ENCODE measurements at places on chromosomes 12 and 14. TPM values are rescaled to one million over a fixed set of nuclear protein-coding genes. Genes with fewer than 3 reads are reported as not detected.

DNA sequence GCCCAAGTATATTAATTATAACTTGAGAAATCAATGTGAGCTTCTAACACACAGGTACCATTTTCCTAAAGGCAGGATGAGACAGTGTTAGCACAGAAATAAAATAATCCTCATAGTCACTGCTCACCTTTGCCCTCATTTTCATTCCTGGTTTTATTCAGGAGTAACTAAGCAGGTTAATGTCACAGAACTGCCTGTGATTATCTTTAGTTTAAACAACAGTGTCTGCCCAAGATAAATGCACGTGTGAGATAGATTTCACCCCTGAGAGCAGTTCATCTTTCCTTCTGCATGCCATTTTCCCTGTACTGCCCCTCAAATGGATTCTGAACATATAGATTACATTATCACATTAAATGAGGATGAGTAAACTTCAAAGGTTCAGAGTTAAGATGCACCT, 250.7 kb downstream of the RMST start:
- H3K36me3 ChIP-seq, result no peaks in the 10 kb centered on the region
- no peak overlapping the region for H3K27ac ChIP-seq
- DNase-seq, result no peak
- no peaks in the 10 kb centered on the region for H3K27me3 ChIP-seq

GRCh38 chr12:47216150-47216677, 136.5 kb upstream of the AMIGO2 start:
- no peak for DNase-seq
- H3K27me3 ChIP-seq, result no peaks in the 10 kb centered on the region
- no peak overlapping the region for H3K4me3 ChIP-seq
- H3K27ac ChIP-seq, result no peak overlapping the region
- H3K36me3 ChIP-seq, result no peaks in the 10 kb centered on the region
- no peaks in the 10 kb centered on the region for H3K4me1 ChIP-seq

Gene ZBTB42
- total RNA-seq, result 1.1 TPM

- no peak overlapping the region for H3K27ac ChIP-seq
- no peaks in the 10 kb centered on the region for H3K27me3 ChIP-seq
- no peak overlapping the region for H3K4me3 ChIP-seq
- no peak for DNase-seq
- no peaks in the 10 kb centered on the region for H3K4me1 ChIP-seq
Observed at GRCh38 chr14:97387252-97387874, 590.2 kb downstream of the VRK1 start.

DNA sequence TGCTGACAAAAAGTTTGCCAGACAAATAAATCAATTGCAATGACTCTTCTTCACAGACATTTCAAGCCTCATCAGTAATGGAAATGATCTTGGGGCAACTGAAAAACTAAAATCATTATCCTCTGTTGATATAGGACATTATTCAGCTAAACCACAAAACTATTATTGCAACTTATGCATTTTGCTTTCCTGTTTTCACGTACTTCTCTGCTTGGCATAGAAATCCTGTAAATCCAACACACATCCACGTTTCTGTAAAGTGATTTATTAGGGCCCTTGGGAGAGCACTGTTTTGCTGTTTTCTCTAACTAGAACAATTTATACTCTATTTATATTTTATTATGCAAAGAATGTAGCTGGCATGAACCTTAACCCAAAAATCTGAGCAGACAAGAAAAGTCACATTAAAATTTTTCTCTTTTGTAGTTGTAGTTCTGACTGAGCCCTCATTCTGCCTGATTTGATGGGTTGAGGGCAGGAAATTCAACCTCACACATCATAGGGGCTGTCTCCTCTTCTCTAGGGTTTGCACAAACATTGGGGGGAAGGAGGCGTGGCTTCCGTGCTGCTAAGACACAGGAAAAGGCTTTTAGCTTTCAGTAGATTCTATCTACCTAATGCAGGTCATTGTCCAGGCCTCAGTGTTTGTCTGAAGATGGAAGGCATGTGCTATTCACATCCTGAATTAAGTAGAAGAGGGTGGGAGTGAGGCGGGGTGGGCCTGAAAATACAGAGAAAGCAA, 11.5 kb upstream of the NUP107 start:
- no peak overlapping the region for H3K4me3 ChIP-seq
- H3K27ac ChIP-seq, result no peak overlapping the region
- DNase-seq, result no peak
- H3K27me3 ChIP-seq, result no peaks in the 10 kb centered on the region
- no peaks in the 10 kb centered on the region for H3K36me3 ChIP-seq

- H3K4me3 ChIP-seq, result no peak overlapping the region
- no peaks in the 10 kb centered on the region for H3K4me1 ChIP-seq
- H3K27ac ChIP-seq, result no peak overlapping the region
- no peak for DNase-seq
Observed at GRCh38 chr12:104443008-104443407, 13.7 kb upstream of the CHST11 start.

DNA sequence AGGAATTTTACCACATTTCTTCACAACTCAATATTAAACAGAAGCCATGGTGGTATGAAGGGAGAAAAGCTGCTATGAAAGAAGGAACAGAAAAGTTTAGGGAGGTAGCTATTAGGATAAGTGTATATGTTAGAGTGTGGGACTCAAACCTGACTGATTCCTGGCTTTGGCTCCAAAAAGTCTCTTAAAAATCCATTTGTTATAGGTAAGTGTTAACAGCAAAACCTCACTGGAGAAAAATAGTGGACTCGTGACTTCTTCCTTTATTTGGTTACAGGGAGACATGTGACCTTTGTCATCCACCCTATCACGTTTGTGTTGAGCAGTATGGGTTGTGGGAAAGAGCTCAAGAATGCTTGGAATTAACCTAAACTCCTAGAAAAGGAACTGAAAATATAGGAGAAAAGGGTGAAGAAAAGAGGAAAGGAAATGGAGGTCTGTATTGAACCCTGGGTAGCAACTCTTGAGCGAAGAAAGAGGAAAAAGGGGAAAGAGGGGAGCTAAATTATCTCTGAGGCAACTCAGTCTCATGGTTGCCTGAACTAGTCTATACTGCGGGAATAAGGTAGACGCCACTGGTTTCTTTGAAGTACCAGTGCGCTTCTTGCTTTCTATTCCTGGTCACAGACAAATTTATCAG, 3.6 kb upstream of the EID3 start:
- no peaks in the 10 kb centered on the region for H3K27me3 ChIP-seq
- H3K27ac ChIP-seq, result no peak overlapping the region
- peaks cover 26% of the 10 kb centered on the region for H3K4me1 ChIP-seq
- H3K4me3 ChIP-seq, result no peak overlapping the region
- H3K36me3 ChIP-seq, result peaks cover 42% of the 10 kb centered on the region
- DNase-seq, result no peak

- peaks cover 10% of the 10 kb centered on the region for H3K4me1 ChIP-seq
- H3K4me3 ChIP-seq, result no peak overlapping the region
- peaks cover 20% of the 10 kb centered on the region for H3K36me3 ChIP-seq
- DNase-seq, result peak; percentile 40
Observed at GRCh38 chr14:64434528-64434927, 30.8 kb upstream of the AKAP5 start.

Gene TMBIM4
- 89.7 TPM for total RNA-seq

Gene FLRT2
- 11.1 TPM for total RNA-seq

DNA sequence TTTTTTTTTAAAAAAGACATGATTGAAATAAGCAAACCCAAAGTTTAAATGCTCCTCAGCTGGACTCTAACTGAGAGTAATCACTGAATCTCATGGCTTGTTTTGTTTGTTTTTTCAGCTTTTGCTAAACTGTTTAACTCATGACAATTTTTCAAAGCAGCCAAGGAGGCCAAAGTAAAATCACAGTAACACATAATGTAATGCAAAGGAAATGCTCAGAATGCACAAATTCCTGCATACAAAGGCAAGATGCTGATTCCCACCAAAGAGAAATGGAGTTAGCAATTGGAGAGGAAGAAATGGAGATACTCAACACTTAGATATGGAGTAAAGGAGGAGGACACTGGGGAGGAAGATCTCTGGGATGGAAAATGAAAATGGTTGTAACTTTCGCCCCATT, 126.2 kb upstream of the SOX5 start:
- no peak overlapping the region for H3K4me3 ChIP-seq
- no peaks in the 10 kb centered on the region for H3K36me3 ChIP-seq
- peak; percentile 55 for DNase-seq
- no peaks in the 10 kb centered on the region for H3K4me1 ChIP-seq

- H3K36me3 ChIP-seq, result peaks cover 48% of the 10 kb centered on the region
- DNase-seq, result no peak
- H3K27ac ChIP-seq, result no peak overlapping the region
- no peaks in the 10 kb centered on the region for H3K27me3 ChIP-seq
- no peaks in the 10 kb centered on the region for H3K4me1 ChIP-seq
Observed at GRCh38 chr12:53514628-53515290, 7.5 kb upstream of the NPFF start.

GRCh38 chr14:50344116-50344775, 32.1 kb downstream of the DMAC2L start:
- H3K27ac ChIP-seq, result peak overlapping the region; percentile 93
- peak; percentile 63 for DNase-seq
- H3K4me1 ChIP-seq, result peaks cover 22% of the 10 kb centered on the region
- no peaks in the 10 kb centered on the region for H3K27me3 ChIP-seq

Gene HOXC13
- not detected for total RNA-seq

Gene IFI27
- total RNA-seq, result not detected

DNA sequence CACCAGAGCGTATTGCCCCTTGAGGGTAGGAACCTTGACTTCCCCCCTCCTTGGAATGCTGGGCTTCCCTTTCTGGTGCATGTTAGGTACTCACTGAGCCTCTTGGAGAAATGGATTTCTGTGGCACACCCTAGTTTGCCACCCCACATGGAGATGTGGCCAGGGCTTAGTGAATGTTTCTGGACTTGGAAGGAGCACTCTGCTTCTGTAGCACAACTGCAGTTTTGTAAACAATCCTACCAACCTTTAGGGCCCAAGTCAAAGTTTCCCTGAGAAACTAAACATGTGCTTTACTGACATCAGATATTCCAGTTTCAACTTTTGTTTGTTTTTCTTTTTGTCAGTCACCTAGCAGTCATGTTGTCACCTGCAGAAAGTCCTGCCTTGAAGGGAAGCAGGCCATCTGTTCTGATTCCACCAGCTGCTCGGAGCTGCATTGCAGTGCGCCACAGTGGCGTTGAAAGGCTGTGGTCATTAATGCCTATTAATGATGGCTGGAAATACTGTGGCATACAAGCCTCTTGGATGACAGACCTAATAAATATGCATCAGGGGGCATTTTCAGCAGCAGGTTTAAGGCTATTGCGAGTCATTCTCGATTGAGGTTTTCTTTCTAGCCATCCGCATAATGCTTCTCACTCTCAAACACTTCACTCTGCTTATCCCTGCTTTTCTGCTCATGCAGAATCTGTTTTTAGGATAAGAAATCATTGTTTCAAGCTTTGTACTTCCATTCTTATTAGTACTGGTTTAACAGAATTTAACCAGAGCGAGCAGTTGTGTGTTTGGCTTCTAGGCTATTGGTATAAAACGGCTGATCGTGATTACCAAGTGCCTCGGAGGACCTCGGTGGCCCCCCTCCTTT, 7.8 kb downstream of the PELI2 start:
- no peak for DNase-seq
- H3K4me3 ChIP-seq, result no peak overlapping the region
- H3K27me3 ChIP-seq, result no peaks in the 10 kb centered on the region
- peaks cover 12% of the 10 kb centered on the region for H3K4me1 ChIP-seq

Gene SLCO1B3
- total RNA-seq, result not detected

Gene TRHDE
- total RNA-seq, result 97.8 TPM

Gene PNMA1
- 7.5 TPM for total RNA-seq

Gene RGS6
- total RNA-seq, result not detected

DNA sequence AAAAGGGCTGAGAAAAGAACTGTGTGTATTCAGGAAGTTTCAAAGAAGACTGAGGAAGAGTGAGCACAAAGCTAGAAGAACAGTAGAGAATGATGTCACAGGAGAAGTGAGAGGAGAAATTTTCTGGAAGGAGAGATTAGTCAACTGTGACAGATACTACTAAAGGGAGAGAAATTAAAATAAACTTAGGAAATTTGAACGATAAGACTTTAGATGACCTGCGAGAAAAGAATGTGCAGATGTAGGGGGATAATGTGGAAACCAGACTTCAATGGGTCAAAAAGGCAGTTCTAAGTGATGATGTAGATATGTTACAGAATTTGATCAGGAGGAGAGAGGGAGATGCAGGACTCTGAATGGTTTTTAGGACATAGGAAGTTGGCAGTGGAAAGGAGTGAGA, 287.4 kb downstream of the SYT1 start:
- peak; percentile 84 for DNase-seq
- no peak overlapping the region for H3K4me3 ChIP-seq
- H3K4me1 ChIP-seq, result peaks cover 4% of the 10 kb centered on the region
- no peak overlapping the region for H3K27ac ChIP-seq

Gene PUS7L
- total RNA-seq, result 44.8 TPM

DNA sequence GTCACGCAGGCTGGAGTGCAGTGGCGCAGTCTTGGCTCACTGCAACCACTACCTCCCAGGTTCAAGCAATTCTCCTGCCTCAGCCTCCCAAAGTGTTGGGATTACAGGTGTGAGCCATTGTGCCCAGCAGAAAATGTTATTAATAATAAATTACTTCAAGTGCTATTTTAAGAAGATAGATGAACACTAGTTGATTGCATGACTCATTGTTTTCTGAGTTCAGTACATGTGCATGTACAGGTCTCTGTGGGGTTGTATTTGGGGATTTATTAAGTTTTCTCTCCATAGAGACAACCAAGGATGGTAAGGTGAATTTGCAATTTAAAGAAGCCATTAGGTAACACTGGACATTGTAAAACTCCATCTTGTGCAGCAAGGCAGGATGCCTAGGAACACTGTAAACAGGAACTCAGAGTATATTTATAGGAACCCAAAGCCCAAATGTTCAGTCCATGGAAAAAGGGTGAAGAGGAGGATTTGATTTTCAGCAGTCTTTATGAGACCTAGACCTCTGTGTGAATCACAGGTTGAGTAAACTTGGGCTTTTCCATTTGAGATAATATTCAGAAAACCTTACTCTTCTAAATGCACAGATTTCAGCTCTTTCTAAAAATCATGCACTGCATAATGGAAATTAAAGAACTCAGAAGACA, 49.3 kb upstream of the TMPO start:
- H3K4me1 ChIP-seq, result peaks cover 2% of the 10 kb centered on the region
- no peak overlapping the region for H3K4me3 ChIP-seq
- no peak overlapping the region for H3K27ac ChIP-seq
- DNase-seq, result no peak
- H3K27me3 ChIP-seq, result peaks cover 5% of the 10 kb centered on the region

- H3K27ac ChIP-seq, result no peak overlapping the region
- no peaks in the 10 kb centered on the region for H3K4me1 ChIP-seq
- no peak overlapping the region for H3K4me3 ChIP-seq
- no peaks in the 10 kb centered on the region for H3K36me3 ChIP-seq
- H3K27me3 ChIP-seq, result no peaks in the 10 kb centered on the region
- no peak for DNase-seq
Observed at GRCh38 chr12:55061024-55061423, 41.2 kb downstream of the NEUROD4 start.

- no peak for DNase-seq
- peak overlapping the region; percentile 11 for H3K27ac ChIP-seq
- H3K36me3 ChIP-seq, result no peaks in the 10 kb centered on the region
- H3K4me3 ChIP-seq, result no peak overlapping the region
- H3K27me3 ChIP-seq, result no peaks in the 10 kb centered on the region
Observed at GRCh38 chr12:89454080-89454848, 70.3 kb downstream of the GALNT4 start.

- peaks cover 15% of the 10 kb centered on the region for H3K4me1 ChIP-seq
Observed at GRCh38 chr14:49957089-49957852, 64.4 kb downstream of the ARF6 start.

Gene LRCOL1
- total RNA-seq, result 0.28 TPM
